ENCODE measurements at places on chromosomes 4 and X.
A peak's percentile ranks its signal among the peaks of the same experiment; 100 is the strongest.

DNA sequence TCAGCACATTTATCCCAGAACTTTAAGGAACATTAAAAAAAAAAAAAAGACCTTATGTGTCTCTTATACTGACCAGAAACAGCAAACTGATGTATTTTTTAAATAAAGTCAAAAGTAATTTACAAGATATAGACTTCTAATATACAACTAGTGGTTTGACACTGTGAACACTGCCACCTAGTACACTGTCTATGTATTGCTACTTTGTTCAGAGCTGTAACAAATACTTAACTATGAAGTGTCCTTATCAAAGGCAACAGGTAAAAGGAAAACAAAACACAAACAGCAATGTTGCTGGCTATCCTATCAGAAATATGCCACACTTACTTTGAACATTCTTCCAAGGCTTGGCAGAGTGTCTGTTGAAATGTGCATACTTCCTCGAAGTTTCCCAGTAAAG is 60.4 kb downstream of the CD40LG start:
- DNase-seq, result no peak

- peak; percentile 75 for DNase-seq
These were observed 100.8 kb upstream of the TENM3 start for GRCh38 chr4:182142176-182143085.

DNA sequence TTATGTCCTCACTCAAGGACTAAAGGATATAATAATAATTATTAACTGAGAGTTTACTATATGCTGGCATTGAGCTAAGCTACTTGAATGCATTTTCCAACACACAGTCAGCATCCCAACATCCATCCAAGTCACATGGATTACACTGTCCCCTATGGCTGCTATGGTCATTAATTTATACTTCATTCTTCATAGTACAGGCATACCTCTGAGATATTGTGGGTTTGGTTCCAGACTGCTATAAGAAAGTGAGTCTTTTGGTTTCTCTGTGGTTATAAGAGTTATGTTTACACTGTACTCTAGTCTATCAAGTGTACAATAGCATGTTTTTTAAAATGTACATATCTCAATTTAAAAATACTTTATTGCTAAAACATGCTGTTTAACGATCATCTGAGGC is 89.2 kb downstream of the LNX1 start:
- DNase-seq, result no peak

DNA sequence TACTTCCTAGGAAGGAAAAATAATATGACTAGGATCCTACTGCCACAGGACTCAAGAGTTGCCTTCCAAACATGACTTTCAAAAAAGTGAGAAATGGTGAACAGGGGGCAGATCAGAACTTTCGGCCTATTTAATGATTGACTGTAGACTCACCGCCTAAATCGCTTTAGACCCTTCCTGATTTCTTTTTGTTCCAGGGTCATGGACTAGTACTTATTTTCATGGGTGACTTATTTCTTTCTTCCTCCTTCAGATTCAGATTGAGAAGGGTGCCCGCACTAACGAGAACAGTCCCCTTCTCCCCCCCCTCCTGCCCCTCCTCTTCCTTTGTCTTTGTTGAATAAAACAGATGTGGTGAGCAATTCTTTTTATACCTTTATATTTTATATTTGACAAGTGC is 48.0 kb upstream of the KLHL8 start:
- no peak for DNase-seq

- no peak for DNase-seq
These were observed 405.5 kb upstream of the NR3C2 start for GRCh38 chr4:148847544-148848255.

GRCh38 chrX:106286053-106286650 is 118.0 kb downstream of the PWWP3B start:
- no peak for DNase-seq

GRCh38 chrX:3777416-3777815 is 64.0 kb upstream of the PRKX start:
- no peak for DNase-seq

DNA sequence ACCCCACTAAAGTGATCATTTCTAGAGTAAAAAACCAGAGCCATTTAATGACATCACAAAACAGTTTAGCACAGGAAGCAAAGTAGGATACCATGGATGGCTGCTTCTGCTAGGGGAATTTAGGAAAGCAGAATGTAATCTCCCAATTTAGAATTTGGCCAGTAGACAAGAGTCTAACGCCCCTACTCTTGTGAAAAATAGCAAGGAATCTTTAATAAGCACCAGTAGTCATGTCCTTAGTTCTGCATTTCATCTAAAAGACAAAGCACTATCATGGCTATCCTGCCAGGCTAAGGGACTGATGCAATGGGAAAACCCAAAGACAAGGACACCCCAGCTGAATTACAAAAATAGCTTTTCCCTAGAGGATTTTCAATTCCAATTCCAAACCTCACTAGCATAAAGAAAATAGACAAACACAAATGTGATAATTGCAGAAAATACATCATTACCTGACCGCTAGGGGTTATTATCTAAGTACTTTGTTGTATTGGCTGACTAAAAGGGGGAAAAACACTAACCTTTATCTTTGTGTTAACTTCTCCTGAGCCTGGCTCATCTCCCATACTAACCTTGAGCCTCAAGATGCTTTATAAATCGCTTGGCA is 2.6 kb upstream of the AMMECR1 start:
- no peak for DNase-seq

DNA sequence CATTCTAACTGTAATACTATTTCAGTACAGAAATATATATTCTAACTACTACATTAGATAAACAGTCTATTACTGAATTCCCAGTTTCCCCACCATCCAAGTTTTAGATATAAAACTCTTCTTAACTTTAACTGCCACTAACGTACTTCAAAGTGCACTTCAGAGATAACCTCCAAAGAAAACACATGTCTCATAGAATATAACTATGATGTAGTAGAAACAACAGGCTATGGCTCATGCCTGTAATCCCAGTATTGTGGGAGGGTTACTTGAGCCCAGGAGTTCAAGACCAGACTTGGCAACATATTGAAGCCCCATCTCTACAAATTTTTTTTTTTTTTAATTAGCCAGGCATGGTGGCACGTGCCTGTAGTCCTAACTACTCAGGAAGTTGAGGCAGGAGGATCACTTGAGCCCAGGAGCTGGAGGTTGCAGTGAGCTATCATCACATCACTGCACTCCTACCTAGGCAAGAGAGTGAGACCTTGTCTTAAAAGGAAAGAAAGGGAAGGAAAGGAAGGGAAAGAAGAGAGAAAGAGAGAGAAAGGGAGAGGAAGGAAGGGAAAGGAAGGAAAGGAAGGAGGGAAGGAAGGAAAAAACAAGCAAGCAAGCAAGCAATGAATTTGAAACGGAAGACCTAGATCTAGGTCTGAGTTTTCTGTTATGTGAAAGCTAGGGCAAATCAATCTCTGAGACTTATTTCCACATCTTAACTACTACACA is 4.8 kb downstream of the HAUS3 start:
- no peak for DNase-seq

- DNase-seq, result no peak
These were observed 30.1 kb downstream of the RASSF6 start for GRCh38 chr4:73589887-73590801.

- DNase-seq, result no peak
These were observed 19.6 kb downstream of the SPANXA2 start for GRCh38 chrX:141609111-141609510.

DNA sequence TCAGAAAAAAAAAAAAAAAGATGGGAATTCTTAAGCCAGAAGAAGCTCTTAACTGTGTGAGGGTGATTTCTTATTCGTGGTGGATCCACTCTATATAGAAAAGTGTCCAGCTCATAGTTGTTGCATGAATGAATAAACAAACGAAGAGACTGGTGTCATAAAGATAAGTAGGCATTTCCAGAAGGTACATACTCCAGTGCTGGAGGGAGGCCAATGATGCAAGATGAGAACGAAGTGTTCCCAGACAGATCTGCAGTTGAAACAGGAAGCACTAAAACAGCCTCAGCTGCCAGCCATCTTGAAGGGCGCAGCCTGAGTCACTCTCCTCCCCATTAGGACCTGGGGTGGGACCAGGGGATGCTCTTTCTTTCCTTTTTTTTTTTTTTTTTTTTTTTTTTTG is 47.4 kb upstream of the HOPX start:
- no peak for DNase-seq

- DNase-seq, result no peak
These were observed 10.6 kb upstream of the H2AZ1 start for GRCh38 chr4:99960648-99961047.

- no peak for DNase-seq
These were observed 22.8 kb downstream of the MSN start for GRCh38 chrX:65690057-65690855.

GRCh38 chrX:55167901-55168300 is 52.2 kb upstream of the PAGE5 start:
- no peak for DNase-seq

- DNase-seq, result peak; percentile 16
These were observed 353.4 kb downstream of the SPRY1 start for GRCh38 chr4:123750044-123750443.

DNA sequence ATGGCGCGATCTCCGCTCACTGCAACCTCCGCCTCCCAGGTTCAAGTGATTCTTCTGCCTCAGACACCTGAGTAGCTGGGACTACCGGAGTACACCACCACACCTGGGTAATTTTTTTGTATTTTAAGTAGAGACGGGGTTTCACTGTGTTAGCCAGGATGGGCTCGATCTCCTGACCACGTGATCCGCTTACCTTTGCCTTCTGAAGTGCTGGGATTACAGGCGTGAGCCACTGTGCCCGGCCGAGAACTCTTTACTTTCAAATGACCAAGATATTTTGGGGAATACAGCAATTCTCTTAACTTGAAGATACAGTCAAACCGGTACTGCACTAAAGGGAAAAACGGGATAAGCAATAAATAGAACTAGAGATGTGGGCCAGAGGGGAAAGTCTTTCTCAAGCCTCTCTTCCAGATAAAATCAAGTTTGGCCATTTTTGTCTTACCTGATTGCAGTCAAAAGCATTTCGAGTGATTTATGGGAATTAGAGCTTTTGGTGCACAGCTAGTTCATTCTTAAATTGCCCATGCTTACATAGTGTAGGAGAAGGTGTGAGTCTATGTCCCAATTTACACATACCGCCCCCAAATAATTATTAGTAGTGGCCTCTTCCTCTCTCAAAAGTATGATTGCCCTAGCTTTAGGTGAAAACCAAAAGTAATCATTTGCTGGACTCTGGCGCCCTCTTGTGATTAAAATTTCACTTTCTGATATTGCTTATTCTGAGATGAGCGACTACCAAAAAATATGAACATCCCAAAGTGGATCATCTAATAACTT is 53.2 kb upstream of the ABCG2 start:
- peak; percentile 30 for DNase-seq

DNA sequence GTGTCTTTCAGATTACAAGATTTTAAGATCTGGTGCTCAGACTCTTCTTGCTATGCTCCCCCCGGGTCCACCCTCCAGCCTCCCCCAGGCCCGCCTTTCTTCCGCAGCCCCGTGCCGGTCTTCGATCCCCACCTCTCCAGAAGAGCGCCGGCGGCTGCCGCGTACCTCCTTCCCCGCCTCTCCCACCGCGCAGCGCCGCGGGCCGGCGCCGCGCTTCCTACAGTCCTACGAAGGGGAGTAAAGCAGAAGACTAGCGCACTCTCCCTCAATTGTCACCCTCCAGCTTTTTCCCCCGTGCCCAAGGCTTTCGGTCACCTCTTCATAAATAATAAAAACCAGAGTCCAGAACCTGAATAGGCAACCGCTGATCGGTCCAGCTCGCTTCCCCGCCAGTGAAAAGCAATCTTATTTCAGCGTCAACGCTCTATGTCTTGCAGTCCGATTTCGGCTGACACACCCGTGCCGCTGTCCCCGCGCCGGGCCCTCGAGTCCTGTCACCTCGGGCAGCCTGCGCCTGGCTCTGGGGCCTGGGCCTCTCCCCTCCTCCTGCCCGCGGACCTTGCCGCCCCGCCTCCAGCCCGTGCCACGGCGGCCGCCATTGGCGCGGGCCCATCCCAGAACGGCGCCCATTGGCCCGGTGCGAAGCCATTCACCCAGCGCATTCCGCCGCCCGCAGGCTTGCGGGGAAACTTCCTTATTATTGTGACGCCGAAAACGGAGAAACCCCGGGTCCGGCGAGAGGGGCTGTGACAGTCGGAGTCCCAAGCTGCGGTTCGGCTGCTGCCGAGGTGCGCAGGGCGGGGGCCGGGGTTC is at the start of gene HERC3:
Gene HERC3 (plus strand): TSS at position 694 of the 813 bp plus-strand sequence. CDS start 13,344 bp downstream, outside the sequence.
- DNase-seq, result peak; percentile 98

GRCh38 chrX:120536061-120536460 is 24.7 kb downstream of the CUL4B start:
- no peak for DNase-seq

GRCh38 chrX:127762663-127763062 is 289.5 kb downstream of the ACTRT1 start:
- no peak for DNase-seq

DNA sequence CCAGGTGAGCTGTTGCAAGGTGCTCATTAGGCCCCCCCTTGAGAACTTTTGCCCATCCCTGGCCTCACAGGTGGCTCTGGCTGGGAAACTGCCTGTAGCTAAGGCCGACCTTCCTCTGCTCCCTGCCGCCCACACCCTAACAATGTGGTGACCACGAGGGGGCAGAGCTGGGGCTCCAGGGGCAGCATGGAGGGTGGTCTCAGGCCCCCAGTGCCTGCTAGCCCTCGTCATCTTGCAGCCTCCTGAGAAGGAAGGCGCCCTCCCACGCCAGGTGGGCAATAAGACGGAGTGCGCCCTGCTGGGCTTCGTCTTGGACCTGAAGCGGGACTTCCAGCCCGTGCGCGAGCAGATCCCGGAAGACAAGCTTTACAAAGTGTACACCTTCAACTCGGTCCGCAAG is 32.4 kb downstream of the ATP2B3 start:
- DNase-seq, result peak; percentile 84

GRCh38 chr4:109728385-109728784 is 1.5 kb downstream of the PLA2G12A start:
- DNase-seq, result no peak
